ENCODE measurements at places on chromosomes 16 and 17. TPM values are rescaled to one million over a fixed set of nuclear protein-coding genes. Genes with fewer than 3 reads are reported as not detected.

Gene CARD14
- 3.9 TPM for total RNA-seq

Gene ARL5C
- total RNA-seq, result 2.6 TPM

Gene FBXO39
- total RNA-seq, result 5.5 TPM

DNA sequence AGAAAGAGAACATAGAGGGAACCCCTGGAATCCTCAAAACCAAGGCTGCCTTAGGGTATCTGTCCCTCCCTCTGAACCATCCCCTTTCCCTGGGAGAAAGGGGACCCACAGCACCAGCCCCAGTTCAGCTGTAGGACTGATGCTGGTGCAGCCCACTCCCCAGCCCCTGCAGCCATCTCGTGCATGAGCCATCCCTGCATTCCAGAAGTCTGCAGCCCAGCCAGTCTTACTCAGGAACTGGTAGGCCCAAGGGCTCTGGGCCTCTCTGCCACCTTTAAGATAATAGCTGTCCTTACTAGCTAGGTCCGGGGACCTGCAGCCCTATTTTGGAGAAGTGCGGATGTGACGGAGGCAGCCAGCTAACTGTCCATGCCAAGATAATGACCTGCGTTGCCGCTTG lies 6.0 kb upstream of the EVPL start:
- DNase-seq, result no peak

DNA sequence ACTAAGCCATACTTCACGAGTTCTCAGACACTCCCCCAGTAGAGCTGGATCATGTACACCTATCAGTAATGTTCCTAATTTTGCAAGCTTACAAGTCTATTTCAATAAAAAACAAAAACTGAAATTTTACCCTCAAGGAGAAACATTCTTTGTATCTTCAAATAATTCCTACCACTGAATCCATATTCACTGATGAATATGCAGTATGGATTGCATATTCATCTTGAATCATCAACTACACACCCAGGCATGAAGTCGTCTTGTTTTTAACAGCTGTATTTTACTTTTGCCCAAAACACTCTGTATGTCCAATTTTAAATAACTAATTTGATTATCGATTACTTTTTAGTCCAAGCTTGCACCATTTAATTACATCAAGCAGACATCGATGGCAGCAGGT lies 31.8 kb downstream of the ZDHHC7 start:
- no peak for DNase-seq

DNA sequence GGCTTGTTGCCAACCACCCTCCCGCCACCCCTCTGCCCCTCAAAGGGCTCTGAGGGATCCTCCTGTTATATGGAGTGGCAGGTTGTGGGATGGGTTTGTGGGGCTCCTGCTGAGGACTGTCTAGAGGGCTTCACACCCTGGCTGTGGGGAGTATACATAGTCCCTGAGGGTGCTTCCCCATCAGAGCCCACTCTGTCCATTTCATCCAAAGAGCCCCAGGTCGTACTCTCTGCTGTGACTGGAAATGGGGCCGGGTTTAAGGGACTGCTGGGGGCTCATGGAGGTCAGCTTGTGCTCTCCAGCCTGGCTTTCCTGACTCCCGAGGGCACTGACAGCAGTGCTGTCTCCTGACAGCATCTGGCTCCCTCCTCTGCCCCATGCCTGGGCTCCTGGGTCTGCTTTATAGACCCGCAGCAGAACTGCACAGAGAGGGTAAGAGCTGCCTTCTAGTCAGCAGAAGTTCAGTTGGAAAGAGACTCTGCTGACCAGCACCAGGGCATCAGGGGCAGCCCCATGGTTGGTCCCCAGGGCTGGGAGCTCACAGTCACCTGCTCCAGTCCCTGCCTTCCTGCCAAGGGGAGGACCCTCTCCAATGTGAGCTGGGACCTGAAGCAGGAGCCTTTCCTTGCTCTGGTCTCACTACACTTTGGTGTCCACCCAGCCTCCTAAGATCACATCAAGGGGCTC lies 17.8 kb upstream of the TNS4 start:
- no peak for DNase-seq

DNA sequence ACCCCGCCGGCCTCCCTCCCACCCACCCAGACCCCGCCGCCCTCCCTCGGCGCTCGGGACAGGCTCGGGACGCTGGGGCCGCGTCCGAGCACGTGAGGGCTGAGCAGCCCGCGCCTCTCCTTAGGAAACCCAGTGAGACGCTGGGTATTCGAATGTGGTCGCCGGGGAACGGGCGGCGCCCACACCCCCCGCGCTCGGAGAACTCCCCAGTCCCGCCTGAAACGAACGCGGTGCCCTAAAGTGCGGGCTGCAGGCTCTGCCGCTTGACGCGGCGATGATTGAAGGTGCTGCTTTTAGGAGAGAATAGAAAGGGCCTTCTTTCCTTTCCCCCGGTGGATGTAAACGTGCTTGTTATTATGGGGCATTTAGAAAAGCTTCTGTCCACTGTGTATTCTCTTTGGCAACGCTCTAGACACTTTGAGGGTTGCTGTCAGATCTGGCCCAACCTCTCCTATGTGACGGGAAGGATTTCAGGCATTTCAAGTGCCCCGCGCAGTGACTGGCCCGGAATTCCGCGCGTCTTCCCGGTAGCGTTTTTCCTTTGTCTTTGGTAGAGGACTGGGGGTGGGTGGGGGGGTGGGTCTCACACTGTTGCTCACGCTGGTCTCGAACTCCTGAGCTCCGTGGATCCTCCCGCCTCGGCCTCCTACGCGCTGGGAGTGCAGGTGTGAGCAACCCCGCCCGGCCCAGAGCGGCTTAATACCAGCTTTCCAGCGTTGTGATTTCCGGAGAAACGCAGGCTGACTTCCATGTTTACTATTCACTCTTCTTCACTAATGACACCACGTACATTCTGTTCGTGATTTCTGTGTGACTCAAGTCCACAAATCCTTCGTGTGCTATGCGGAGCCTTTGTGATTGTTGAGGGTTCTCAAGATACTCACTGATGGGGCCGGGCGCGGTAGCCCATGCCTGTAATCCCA lies 21.8 kb upstream of the FOXK2 start:
- peak; percentile 36 for DNase-seq

- DNase-seq, result peak; percentile 74
Observed at GRCh38 chr16:84917492-84917891, 93.8 kb downstream of the ZDHHC7 start.

DNA sequence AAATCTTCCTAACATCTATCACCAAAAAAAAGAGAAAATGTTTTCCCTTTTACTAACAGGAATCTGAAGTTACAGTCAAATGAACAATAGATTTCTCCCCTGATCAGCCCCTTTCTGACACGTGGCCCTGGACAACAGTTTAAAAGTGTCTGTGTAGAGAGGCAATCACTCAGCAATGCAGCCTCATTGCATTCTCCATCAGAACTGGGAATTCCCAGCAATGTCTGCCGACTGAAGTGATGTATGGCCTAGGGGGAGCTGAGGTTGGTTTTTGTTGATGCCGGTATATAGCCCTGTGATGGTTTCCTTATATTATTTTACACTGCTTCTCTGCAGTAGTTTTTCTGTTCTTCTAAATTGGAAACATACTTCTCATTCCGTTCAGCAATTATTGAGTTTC lies 904.3 kb upstream of the CDH8 start:
- DNase-seq, result no peak

DNA sequence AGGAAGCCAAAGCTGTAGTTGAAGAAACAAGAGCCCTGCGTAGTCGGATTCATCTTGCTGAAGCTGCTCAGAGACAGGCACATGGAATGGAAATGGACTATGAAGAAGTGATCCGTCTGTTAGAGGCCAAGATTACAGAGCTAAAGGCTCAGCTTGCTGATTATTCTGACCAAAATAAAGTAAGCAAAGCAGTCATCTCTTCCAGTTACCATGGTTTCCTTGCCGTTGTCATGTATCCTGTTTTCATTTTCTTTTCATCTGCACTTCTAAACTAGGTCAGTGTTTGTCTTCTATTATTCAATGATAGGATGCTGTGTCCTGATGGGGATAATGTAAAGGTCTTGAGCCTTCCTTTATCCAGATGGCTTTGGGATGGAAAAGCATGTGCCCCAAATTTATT lies 104.3 kb downstream of the STXBP4 start:
- no peak for DNase-seq

GRCh38 chr17:34658811-34659560 lies 79.6 kb downstream of the TMEM132E start:
- DNase-seq, result no peak

- DNase-seq, result peak; percentile 54
Observed at GRCh38 chr17:73068322-73069153, 23.9 kb downstream of the SLC39A11 start.

DNA sequence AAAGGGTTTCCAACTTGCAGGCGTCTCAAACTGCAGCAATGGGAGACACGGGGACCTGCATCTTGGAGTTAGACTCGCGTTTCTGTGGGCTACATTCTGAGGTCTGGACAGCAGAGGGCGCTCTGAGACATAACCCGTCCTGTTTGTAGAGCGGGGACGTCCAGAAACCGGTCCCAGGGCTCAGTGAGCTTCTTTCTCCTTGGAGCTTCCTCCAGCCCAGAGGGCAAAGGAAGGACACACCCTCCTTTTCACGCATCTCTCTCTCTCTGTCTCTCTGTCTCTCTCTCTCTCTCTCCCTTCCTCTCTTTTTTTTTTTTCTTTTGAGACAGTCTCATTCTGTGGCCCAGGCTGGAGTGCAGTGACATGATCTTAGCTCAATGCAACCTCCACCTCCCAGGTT lies 19.8 kb downstream of the COX4I1 start:
- peak; percentile 42 for DNase-seq

DNA sequence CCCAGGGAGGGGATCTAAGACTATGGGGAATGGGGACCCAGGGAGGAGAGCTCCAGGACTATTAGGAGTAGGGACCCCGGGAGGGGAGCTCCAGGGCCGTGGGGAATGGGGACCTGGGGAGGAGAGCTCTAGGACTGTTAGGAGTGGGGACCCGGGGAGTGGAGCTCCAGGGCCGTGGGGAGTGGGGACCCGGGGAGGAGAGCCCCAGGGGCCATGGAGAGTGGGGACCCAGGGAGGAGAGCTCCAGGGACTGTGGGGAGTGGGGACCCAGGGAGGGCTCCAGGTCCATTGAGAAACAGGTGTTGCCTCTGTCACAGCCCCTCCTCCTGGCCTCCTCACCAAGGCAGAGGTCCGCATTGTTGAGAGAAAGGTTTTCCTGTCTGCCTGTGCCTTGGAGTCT lies 16.0 kb downstream of the MPRIP start:
- no peak for DNase-seq

- no peak for DNase-seq
Observed at GRCh38 chr16:24101431-24101830, 154.7 kb upstream of the CACNG3 start.

- DNase-seq, result no peak
Observed at GRCh38 chr17:72366626-72367025, 245.8 kb downstream of the SOX9 start.

All from umbilical cord (tissue), 2 donors.